ENCODE measurements at places on chromosomes 13 and 19.

DNA sequence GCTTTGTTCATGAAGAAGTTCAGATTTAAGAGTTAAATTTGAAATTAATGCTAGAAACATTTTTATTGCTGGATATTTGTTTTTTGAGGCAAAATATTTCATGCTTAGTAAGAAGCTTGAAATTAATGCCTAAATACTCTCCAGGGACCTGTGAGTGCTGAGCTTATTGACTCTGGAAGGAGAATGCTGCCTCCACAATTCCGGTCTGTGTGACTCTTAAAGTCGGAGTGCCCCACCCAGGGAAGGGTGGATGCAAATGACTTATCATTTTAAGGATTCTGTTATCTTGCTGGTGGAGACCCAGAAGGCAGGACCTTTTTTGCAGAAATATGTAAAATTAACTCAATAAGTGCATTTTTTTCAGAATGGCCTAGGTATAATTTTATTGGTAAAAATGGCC is 143.8 kb upstream of the RXFP2 start:
- DNase-seq: no peak

- no peak for DNase-seq
These were observed 41.8 kb downstream of the IGFL3 start for GRCh38 chr19:46082728-46083050.

DNA sequence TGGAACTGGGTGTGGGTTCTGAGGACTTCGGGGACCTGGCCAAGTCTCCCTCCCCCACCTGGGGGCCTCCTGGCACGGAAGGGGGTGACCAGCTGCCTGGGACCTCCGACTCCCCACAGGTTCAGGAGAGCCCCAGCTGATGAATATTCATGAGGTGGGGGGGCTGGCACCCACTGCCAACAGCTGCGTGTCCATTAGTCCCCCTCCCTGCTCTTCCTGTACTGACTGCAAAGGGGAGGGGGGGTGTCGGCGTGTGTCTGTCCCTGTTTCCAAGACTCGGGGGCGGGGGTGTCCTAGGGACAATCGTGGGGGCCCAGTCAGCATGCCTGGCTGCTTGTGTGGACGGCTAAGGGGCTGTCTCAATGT is 10.6 kb upstream of the NFIX start:
- DNase-seq: no peak

GRCh38 chr13:75993823-75994222 is 357.7 kb downstream of the LMO7 start:
- DNase-seq: no peak

- no peak for DNase-seq
These were observed 110.5 kb downstream of the ENOX1 start for GRCh38 chr13:43676320-43676719.

- no peak for DNase-seq
These were observed 30.8 kb downstream of the FAM124A start for GRCh38 chr13:51252954-51253532.

GRCh38 chr13:38618336-38618735 is 68.5 kb upstream of the FREM2 start:
- DNase-seq: no peak

DNA sequence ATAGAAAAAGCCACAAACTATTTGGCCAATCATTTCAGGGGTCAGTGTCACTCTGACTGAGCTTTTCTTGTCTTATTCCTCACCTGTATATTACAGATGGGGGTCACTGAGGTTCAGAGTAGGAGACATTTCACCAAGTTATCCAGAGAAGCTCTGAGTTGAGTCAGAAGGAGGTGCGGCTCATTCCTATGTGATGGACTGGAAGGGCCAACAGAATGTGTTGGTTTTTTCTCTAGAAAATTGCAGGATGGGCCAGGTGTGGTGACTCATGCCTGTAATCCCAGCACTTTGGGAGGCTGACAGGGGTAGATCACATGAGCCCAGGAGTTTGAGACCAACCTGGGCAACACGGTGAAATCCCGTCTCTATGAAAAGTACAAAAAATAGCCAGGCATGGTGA is 24.5 kb upstream of the ZNF83 start:
- no peak for DNase-seq

DNA sequence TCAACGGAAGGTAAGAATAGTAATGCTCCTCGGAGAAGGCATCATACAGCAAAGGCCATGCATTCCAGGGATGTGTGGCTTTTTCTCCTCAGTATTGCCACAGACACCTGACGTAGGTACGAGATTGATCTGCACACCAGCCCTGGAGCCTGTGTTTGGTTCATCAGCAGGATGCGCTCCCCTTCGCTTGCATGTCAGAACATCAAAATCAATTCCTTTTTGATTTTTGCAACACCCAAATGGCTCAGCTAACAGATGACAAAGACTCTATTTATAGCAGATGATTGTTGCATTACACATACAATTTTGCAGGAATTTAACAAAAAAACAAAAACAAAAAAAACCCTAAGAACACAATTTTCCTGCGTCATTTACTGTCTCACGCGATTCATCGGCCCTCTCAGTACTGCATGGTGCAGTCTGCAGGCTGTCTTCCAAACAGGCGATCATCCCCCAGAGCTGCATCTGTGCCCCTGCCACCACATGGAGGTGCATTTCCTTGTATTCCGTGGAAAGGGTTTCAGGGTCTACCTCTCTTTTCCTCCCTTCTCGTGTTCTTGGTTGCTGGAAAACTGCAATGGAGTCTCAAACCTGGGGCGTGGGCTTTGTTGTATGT is 207.3 kb downstream of the TEX29 start:
- DNase-seq: no peak

DNA sequence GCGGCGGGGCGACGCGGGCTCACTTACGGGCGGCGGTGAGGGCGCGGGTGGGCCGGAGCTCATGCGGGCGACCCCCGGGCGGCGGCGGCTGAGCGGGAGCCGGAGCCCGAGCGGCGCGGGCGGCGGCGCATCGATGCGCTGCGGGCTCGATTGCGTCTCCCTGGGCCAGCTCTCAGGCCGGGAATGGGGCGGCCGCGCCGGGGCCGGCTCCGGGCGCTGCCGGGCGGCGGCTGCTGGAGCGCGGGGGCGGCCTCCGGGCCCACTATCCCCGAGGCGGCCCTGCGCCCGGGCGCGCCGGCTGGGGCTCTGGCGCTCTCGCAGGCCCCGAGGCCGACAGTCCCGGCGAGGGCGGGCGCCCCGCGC is 1.4 kb upstream of the TSHZ3 start:
- peak; percentile 15 for DNase-seq

- no peak for DNase-seq
These were observed 31.7 kb downstream of the IER2 start for GRCh38 chr19:13181747-13182388.

- no peak for DNase-seq
These were observed 99.2 kb upstream of the WASF3 start for GRCh38 chr13:26458196-26458749.

DNA sequence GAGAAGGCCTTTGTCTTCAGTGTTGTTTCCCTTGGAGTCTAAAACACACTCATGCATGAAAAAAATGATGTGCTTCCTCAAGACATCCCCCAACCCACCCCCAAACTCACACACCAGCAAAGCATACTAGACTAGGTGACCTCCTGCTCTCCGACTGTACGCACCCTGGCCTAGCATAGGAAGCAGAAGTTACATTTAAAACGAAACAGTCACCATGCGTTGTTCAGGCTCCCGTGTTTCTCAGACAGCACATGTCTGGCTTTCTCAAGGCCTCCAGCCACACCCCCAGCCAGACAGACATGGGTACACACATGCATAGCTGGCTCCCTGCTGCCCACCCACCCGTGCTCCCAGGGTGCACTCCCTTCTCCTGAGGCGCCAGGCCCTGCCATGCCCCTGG is 28.7 kb upstream of the C1QTNF9 start:
- no peak for DNase-seq

GRCh38 chr19:29623726-29624488 is 17.8 kb downstream of the POP4 start:
- DNase-seq: no peak

DNA sequence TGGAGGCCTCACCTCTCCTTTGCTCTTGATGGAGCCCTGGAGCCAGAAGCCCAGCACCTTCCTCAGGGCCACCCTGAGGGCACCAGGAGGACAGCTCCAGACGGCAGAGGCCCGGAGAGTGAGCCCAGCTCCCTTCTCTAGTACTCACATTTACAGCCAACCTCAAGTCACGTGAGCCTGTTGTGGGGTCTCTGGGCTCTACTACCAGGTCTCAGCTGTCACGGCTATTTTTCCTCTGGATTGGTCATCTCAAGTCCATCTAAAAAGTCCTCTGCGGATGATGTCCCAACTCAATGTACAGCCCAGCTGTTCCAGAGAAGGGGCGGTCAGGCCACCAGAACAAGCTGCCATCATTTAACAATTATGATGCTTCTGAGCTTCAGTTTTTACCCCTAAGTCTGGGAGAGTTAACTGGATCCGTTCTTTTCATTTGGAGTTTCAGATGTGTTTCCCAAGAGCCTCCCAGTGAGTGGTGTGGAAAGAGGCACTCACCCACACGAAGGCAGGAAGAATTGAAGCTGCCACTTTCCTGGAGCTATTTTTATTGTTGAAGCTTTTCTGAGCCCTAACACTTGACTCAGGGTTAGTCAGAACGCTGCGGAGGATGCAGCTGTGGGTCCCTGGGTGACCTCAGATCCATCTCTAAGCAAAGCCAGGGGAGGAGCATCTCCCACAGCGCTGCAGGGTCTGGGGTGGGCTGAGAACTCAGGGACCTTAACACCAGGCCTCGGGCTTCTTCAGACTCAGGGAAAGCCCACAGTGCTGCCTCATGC is 143.5 kb upstream of the UBL3 start:
- no peak for DNase-seq

- no peak for DNase-seq
These were observed at the start of gene TEX29 for GRCh38 chr13:111319998-111320911. Gene TEX29, plus strand, starts transcription at chr13:111320642. Its CDS starts 249 bp downstream, at chr13:111320891.

- no peak for DNase-seq
These were observed 28.2 kb downstream of the ELL start for GRCh38 chr19:18493440-18494266.

GRCh38 chr13:26482451-26483197 is 74.9 kb upstream of the WASF3 start:
- DNase-seq: peak; percentile 62

GRCh38 chr19:51714848-51715247 is 8.9 kb downstream of the HAS1 start:
- DNase-seq: no peak

DNA sequence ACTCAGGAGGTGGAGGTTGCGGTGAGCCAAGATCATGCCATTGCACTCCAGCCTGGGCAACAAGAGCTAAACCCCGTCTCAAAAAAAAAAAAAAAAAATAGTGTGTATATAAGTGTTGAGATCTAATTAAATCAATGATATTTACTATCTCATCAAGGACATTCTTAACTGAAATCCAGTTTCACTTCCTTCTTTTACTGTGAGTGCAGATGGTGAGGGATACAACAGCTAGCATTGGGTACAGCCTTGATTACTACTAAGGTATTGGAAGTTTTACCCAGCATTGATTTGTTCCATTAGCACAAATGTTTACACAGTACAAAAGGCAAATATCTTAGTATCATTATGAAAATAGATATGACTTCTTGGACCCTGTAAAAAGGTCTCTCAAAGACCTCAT is 546.6 kb downstream of the KCTD12 start:
- DNase-seq: no peak

DNA sequence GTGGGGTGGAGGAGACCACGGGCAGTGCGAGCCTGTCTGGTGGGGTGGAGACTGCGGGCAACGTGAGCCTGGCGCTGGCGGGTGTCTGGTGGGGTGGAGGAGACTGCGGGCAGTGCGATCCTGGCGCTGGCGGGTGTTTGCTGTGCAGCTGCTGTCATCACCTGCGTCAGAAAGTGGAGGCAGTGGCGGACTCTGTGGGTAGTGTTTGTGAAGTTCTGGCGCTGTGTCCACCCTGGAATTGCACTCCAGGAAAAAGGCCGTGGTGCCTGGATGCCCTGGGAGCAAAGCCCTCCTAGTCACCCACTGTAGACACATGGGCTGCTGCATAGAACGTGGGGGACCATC is 6.2 kb downstream of the TEX29 start:
- DNase-seq: no peak

GRCh38 chr19:11749751-11750150 is 11.0 kb upstream of the ZNF823 start:
- no peak for DNase-seq

DNA sequence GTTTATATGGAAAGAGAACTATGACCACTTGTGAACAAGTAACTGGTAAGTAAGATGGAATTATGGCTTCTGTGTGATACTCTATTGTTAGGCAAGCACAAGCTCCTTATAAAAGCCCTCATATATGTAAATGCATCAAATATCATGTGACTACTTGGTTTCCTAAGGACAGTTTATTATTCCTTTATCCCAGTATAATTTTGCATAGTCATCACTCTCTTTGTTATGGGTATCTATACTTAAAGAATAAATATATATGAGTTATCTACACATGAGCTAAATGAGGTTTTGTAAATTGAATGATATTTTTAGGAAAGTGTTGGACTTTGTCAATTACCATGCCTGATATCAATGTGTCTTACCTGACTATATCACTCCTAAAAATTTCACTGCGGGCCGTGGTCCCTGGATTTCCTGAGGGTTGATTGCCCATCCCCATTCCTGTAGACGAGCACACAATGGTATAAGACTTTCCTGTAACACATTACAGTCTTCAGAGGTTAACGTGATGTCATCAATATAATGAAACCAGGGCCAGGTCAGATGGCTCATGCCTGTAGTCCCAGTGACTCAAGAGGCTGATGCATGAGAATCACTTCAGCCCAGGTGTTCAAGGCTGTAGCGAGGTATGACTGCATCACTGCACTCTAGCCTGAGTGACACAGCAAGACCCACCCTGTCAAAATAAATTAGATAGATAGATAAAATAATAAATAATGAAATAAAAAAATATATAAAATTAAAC is 20.7 kb downstream of the ZNF844 start:
- no peak for DNase-seq

- DNase-seq: no peak
These were observed 238.0 kb downstream of the GGACT start for GRCh38 chr13:100350601-100351000.

GRCh38 chr13:75804054-75804453 is 167.9 kb downstream of the LMO7 start:
- no peak for DNase-seq

DNA sequence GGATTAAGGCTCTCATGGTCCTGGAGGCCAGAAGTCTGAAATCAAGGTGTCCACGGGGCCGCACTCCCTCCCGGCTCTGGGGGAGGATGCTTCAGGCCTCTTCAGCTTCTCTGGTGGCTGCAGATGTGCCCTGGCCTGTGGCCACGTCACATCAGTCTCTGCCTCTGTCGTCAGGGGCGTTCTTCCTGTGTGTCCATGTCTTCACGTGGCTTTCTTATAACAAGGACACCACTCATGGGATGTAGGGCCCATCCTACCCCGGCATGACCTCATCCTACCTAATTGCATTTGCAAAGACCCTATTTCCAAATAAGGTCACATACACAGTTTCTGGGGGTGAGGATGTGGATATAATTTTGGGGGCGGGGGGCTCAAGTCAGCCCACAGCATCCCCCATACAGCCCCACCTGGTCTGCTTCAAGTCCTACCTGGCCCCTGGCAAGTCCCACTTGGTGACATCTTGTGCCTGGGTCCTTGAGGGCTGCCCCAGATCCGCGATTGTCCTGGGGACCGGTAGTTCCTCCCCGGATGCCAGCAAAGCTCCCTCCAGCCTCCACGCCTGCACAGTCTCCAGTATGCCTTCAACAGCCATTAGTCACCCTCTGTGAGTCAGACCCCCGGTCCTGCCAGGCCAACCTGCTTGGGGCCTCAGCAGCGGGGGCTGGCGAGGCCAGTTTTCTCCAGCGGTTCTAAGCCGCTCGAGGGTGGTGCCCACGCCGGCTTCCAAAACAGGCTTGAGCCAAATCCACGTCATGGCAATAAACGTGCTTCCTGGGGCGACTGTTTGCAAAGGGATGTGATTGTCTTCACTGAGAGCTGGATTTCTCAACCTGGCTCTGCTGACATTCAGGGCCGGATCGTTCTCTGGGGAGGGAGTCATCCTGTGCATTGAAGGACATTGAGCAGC is 32.2 kb downstream of the MYO9B start:
- DNase-seq: no peak

- no peak for DNase-seq
These were observed 444 bp downstream of the PROSER1 start for GRCh38 chr13:39037410-39037879.
